ENCODE measurements at places on chromosomes 4 and X.

DNA sequence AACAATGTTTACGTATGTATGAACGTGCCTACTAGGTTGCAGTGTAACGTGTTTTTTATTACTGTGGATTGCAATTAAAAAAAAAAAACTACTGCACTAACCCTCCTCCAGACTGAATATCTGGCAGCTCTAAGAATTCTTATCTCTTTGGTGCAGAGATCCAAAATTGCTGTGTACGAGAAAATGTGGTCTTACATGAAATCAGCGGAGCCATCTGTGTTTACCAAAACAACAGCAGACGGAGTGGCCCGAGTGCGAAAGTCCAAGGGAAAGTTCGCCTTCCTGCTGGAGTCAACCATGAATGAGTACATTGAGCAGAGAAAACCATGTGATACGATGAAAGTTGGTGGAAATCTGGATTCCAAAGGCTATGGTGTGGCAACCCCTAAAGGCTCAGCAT lies 268.1 kb downstream of the THOC2 start:
- DNase-seq = no peak

DNA sequence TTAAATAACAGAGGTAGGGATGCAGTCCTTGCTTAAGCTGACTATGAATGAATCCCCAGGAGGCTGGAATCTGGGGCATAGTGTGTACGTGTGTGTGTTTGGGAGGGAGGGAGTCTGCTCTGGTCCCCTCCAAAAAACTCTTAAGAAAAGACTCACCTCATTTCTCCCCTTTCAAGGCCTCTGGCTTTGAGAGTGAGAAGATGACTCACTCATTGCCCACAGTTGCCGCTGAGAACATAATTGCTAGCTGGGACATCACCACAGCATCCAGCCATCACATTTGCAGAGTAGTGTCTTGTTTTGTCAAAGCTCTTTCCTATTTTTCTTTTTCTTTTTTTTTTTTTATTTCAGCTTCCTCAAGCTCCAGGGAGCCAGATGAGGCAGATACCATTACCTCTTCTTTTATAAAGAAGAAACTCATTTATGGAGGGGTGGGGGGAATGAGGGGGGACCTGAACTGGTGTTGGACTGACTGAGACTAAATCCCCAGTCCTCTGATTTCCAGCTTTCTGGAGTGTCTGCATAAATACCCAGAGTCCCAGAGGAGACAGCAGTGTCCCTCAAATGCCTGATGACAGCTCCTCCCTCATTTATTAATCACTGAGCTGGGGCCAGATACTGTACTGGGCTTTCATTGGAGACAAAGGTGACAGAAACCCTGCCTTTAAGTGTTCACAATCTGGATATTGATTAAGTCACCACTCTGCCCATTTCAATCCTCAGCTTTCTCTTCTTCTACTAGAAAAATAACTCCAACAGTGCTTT lies 61.9 kb upstream of the LAS1L start:
- no peak for DNase-seq

- DNase-seq = no peak
Measured at GRCh38 chrX:41189156-41189555, 103.9 kb downstream of the USP9X start.

- DNase-seq = no peak
Measured at GRCh38 chr4:183403486-183403885, 41.0 kb upstream of the CDKN2AIP start.

DNA sequence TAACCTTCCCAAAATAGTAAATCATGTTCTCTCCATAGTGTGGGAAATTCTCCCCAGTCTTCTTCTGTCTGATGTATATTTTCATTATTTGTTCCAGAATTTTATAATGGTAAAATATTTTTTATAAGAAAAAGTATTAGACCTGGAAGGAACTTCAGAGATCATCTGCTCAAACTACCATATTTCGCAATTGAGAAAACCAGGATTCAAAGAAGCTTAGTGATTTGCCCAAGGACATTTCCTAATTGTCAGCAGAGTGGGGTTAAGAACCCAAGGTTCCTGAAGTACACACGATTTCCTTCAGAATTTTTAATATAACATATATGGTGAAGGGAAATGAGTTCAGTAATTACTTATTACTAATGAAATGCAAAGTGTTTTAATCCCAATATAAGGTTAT lies 24.1 kb downstream of the OCIAD1 start:
- no peak for DNase-seq

DNA sequence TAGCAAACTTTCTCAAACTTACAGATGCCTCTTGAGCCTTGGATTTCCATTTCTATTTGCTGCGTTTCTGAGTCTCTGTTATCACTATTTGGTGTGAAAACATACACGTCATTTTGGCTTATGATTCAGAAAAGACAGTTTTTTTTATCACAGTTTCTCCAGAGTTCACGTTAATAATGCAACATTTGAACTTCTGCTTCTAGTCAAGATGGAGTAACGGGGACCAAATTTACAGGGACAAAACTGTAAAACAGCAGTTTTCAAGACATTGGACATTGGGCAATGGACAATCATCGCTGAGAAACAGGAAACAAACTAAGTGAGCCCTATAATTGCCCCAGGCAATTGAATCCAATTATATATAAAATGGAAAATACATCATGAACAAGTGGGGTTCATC lies 36.2 kb upstream of the TASL start:
- DNase-seq = no peak

- no peak for DNase-seq
Measured at GRCh38 chrX:72110876-72111708, 20.6 kb downstream of the RTL5 start.

DNA sequence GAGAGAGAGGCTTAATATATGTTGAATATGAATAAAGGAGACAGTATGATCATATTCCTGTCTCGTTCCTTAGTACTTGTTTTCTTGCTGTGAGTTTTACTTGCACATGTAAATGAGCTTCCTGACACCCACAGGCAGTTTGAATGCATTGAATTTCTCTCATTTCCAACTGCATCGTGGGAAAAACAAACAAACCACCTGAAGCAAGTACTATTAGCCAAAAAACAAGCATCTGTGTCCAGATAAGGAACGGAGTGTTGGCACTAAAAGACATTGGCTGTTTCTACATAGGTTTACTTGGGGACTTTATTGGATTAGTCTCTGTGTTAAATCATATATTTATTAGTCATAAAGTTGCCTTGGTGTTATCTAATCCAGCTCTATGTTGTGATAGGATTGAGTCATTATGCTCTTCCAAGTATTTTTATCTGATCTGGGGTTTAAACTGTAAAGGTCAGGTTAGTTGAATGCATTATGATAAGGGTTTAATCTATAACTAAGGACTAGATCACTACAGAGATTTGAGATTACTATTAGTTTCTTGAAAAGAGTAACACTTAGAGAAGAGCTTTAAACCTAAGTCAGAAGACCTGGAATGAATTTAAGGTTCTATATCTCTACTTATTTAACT lies 339.0 kb upstream of the SPANXN4 start:
- DNase-seq = no peak

All from cortex of kidney (tissue), 1 donor.